Large intestine (tissue), 12 donors: ENCODE measurements at places on chromosomes 2 and 18. TPM values are rescaled to one million over a fixed set of nuclear protein-coding genes. Genes with fewer than 3 reads are reported as not detected.

Gene ZAP70
- polyA plus RNA-seq = 5.1 TPM

DNA sequence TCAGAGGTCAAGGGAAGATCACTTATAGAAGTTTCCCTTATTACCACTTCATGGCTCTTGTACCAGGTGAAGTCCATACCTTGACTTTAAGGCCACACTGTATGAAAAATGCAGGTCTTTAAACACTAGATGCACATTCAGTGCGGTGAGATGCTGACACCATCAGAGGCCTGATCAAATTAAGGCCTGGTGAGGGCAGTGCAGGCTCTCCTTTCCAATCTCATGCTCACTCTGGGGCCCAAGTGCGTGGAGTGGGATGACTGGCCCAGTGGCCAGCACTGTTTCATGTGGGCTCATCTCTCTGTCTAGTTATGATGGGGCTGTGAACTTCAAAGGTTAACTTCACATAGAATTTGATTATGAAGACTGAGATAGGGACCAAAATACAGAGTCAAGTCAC is 281.1 kb downstream of the SLC4A3 start:
- H3K4me1 ChIP-seq = no peaks in the 10 kb centered on the region
- no peak overlapping the region for H3K4me3 ChIP-seq
- H3K36me3 ChIP-seq = no peaks in the 10 kb centered on the region

DNA sequence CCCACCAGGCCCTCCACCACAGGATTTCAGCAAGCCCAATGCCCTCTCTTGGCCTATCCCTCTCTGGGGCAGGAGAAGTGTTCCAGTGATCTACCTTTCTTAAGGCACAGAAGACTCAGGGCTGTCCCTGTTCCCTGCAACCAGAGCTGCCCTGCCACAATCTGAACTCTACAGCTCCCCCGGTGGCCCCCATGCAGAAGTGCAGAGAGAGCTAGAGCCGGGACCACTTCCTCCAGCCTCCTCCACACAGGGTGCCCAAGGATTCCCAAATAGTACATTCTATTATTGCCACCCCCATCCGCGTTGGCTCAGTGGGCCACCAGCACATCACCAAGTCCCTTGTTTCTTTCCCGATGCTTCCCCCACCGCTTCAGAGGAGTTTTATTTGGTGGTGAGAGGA is 114.8 kb upstream of the PTPRM start:
- no peaks in the 10 kb centered on the region for H3K4me1 ChIP-seq
- no peak overlapping the region for H3K27ac ChIP-seq
- DNase-seq = no peak
- no peaks in the 10 kb centered on the region for H3K27me3 ChIP-seq
- no peak overlapping the region for H3K4me3 ChIP-seq

DNA sequence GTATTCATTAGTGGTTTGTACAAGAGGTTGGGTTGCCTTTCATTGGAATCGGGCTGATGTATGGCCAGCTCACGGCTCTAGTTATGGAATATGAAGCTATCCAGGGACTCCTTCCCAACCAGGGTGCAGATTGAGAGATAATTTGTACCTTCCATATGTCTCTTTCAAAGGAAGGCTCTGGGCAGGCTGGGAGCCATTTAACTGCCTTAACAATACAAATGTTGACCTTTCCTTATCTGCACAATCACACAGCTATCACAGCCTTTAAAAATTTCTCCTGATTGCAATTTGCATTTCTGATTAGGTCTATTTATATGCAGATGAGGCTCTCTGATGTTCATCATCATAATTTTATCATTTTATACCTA is 58.7 kb downstream of the MYO3B start:
- H3K27me3 ChIP-seq = peaks cover 22% of the 10 kb centered on the region
- no peak for DNase-seq
- no peaks in the 10 kb centered on the region for H3K4me1 ChIP-seq
- H3K36me3 ChIP-seq = no peaks in the 10 kb centered on the region

- H3K27ac ChIP-seq = no peak overlapping the region
- no peak for DNase-seq
- H3K36me3 ChIP-seq = peaks cover 5% of the 10 kb centered on the region
- no peak overlapping the region for H3K4me3 ChIP-seq
- H3K27me3 ChIP-seq = peaks cover 3% of the 10 kb centered on the region
- no peaks in the 10 kb centered on the region for H3K4me1 ChIP-seq
Observed at GRCh38 chr2:120964819-120965218, 229.2 kb downstream of the GLI2 start.

DNA sequence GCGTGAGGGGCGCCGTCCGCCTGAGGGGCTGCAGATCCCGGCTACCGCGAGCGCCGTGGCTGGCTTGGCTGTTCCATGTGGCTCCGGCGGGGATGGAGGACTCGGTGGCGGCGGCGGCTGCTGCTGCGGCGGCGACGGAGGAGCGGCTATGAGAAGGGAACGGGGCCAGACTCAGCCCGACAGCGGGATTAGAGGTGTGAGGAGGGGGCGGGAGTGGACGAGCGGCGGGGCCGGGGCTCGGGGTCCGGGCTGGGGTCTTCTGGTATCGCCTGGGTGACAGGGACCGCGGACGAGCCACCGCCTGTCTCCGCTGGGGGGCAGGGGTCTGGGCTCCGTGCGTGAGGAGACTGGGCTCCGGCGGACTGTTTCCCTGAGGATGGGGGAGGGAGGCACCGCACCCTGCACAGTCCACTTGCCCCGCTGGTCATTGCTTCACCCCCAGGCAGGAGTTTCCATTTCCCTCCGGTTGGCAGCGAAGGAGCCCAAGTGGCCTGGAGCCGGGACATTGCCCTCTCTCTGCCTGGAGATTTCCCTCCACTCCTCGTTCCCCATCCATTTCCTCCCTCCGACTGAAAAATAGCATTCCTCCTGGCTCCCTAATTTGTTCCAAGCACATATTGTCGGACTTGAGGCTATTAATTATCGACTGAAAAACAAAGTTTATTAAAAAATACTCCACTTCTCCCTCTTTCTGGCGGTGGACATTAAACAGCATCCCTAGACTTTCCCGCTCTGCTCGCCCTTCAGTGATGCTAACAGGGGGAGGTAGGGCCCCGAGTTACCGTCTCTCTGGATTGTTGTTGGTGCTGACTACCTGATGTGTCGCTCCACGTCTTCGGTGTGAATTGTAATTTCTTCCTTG is 577 bp downstream of the EHBP1 start:
- H3K4me3 ChIP-seq = peak overlapping the region; percentile 77
- peak; percentile 74 for DNase-seq
- peaks cover 9% of the 10 kb centered on the region for H3K4me1 ChIP-seq
- peak overlapping the region; percentile 82 for H3K27ac ChIP-seq
- no peaks in the 10 kb centered on the region for H3K27me3 ChIP-seq
- no peaks in the 10 kb centered on the region for H3K36me3 ChIP-seq

GRCh38 chr18:62812876-62813275 is 97.5 kb downstream of the PHLPP1 start:
- H3K27ac ChIP-seq = peak overlapping the region; percentile 68
- H3K4me3 ChIP-seq = no peak overlapping the region
- no peaks in the 10 kb centered on the region for H3K27me3 ChIP-seq
- peaks cover 17% of the 10 kb centered on the region for H3K4me1 ChIP-seq
- no peaks in the 10 kb centered on the region for H3K36me3 ChIP-seq

DNA sequence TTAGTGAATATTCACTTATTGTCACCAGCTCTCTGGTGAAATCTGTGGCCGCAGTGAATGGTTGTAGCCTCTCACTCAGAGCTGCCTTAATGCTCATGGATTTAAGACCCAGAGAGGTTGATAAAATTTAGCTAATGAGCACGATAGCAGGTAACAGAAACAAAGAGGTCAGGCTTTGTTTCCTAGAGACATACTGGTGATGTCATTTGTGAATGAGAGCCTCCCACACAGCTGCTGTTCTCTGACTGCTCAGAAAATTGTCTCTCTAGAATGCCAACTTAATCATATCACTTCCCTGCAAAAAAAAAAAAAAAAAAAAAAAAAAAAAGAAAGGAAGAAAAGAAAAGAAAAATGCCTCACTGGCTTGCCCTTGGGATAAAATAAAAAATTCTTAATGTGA is 411.7 kb upstream of the MYT1L start:
- no peak overlapping the region for H3K27ac ChIP-seq
- H3K36me3 ChIP-seq = no peaks in the 10 kb centered on the region
- H3K27me3 ChIP-seq = no peaks in the 10 kb centered on the region

DNA sequence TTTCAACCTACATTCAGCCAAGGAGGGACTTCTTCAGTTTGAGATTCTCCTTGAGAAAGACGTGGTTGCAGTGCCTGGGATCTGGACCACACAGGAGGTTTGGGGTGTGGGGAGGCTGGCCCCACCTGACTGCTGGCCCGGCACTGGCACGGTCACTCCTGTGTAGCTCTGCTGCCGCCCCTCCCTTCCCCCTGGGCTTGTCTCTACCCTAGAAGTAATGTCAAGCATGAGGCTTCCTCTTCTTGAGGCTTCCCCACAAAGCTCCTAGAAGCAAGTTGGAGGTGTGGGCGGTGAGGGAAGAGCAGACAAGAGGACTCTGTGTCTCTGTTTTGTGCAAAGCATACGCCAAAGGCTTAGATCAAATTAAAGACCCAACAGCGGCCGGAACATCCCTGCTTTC is 8.7 kb downstream of the KLHL29 start:
- H3K36me3 ChIP-seq = no peaks in the 10 kb centered on the region
- DNase-seq = no peak
- H3K27me3 ChIP-seq = peaks cover 42% of the 10 kb centered on the region
- H3K4me1 ChIP-seq = no peaks in the 10 kb centered on the region
- H3K4me3 ChIP-seq = no peak overlapping the region

DNA sequence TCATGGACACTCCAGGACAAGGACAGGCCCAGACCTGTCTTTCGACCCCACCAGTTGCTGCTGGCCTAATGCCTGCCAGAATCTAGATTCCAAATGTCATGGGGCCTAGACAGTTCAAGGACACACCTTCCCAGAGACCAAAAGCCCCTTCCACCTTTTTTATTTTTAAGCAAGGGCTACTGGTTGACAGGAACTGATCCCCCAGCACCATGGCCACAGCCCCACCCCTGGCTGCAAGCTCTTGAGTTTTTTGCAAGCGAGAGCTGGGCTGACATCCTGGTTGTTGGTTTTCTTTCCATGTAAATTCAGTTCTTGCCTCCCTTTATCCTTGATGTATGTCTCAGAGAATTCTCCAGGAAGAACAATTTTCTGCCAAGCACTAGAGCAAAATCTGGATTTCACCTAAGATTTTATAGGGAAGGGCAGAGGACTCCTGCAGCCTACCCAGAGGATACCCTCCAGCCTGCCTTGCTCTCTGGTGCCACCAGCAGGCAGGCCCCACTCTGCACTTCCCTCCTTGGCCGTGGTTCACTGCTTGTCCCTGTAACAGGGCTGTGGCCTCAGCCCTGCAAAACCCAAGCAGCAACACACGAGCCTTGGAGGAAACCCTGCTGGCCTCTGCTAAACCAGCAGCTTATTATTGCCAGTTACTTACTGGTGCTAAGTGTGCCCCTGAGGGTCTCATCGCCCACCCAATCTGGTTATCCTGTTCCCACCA is 97.7 kb downstream of the TWIST2 start:
- H3K36me3 ChIP-seq = no peaks in the 10 kb centered on the region
- no peak overlapping the region for H3K4me3 ChIP-seq
- no peaks in the 10 kb centered on the region for H3K27me3 ChIP-seq
- no peak overlapping the region for H3K27ac ChIP-seq
- no peaks in the 10 kb centered on the region for H3K4me1 ChIP-seq

DNA sequence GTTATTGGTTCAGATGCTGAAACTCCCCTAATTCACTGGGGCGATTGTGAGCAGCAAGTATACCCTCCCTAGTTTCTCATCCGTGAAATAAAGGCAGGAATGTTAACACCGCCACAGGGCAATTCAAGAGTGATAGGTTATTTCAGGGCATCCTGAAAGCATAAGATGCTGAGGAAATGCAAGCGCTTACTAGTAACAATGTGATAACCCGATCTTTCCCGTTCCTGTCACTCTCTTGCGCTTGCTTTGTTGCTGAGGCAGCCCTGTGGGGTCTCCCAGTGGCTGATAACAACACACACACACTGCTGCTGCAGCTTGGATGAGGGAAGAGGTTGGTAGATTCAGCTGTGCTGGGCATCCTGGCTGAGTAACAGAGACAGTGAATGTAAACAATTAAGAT is 259.3 kb downstream of the AGPS start:
- no peaks in the 10 kb centered on the region for H3K36me3 ChIP-seq
- no peak for DNase-seq
- H3K4me1 ChIP-seq = no peaks in the 10 kb centered on the region
- H3K27me3 ChIP-seq = no peaks in the 10 kb centered on the region
- no peak overlapping the region for H3K27ac ChIP-seq

GRCh38 chr18:3281456-3282400 is 19.8 kb downstream of the MYL12B start:
- peaks cover 11% of the 10 kb centered on the region for H3K36me3 ChIP-seq
- H3K27me3 ChIP-seq = no peaks in the 10 kb centered on the region
- no peaks in the 10 kb centered on the region for H3K4me1 ChIP-seq
- no peak overlapping the region for H3K27ac ChIP-seq
- peak; percentile 57 for DNase-seq

GRCh38 chr2:239606741-239607516 is 206.1 kb upstream of the HDAC4 start:
- no peak overlapping the region for H3K4me3 ChIP-seq
- H3K27ac ChIP-seq = no peak overlapping the region
- H3K36me3 ChIP-seq = no peaks in the 10 kb centered on the region
- no peak for DNase-seq

DNA sequence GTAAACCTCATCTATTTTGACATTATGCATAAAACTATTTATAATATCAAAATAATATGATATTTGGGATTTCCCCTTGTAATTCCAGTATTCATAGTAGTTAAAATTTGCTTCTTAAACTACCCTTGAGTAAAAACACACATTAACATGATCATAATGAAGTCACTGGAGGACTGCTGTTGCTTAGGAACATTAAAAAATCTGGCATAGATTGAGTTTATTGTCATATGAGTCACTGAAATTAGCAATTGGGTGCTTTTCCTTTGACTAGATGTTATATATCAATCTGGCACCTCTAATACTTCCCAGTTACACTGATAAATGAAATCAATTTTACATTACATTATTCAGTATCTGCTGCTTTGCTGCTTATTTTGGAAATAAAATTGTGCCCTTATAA is 57.0 kb upstream of the ZC3H15 start:
- H3K27ac ChIP-seq = no peak overlapping the region
- no peak overlapping the region for H3K4me3 ChIP-seq
- no peak for DNase-seq
- peaks cover 2% of the 10 kb centered on the region for H3K36me3 ChIP-seq
- H3K4me1 ChIP-seq = peaks cover 16% of the 10 kb centered on the region

DNA sequence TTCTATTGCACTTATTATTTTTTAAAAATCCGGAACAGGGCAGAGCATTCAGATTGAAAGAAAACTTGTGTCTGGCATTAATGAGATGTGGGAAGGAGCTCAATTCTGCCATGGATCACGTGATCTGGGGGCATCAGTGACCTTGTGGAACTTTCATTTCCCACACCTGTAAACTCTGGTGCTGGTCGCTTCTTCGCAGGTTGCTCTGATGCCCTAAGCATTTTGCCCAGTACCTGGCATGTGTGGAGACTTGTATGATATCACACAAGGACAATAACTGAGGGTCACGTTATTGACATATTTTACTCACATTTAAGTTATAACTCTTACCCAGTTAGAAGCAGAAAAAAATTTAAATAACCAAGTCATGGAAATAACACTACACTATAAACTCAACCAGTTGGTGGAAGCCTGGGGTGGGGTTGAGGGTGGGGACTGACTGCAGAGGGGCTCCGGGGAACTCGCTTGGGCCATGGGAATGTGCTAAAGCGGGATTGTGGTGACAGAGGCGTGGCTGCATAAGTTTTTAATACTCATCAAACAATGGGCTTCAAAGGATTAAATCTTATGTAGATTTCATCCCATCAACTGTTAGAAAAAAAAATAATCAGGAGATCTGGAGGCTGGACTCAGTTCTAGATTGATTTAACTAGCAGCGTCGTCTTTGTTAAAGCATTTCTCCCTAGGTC is 36.5 kb downstream of the ST3GAL5 start:
- H3K27me3 ChIP-seq = no peaks in the 10 kb centered on the region
- peaks cover 4% of the 10 kb centered on the region for H3K4me1 ChIP-seq
- DNase-seq = no peak

GRCh38 chr18:79896738-79897137 is 54.7 kb downstream of the SLC66A2 start:
- peaks cover under 1% of the 10 kb centered on the region for H3K36me3 ChIP-seq
- no peak for DNase-seq
- no peaks in the 10 kb centered on the region for H3K27me3 ChIP-seq
- H3K4me3 ChIP-seq = no peak overlapping the region
- no peak overlapping the region for H3K27ac ChIP-seq
